Activated naive CD8-positive, alpha-beta T cell treated with anti-CD3 and anti-CD28 coated beads, Interleukin-2, amount 50 U/mL, for 16 hours (primary cell): ENCODE measurements at places on chromosomes 1 and 21.

GRCh38 chr21:18951271-18952038 lies 547.9 kb upstream of the TMPRSS15 start:
- DNase-seq, result no peak

DNA sequence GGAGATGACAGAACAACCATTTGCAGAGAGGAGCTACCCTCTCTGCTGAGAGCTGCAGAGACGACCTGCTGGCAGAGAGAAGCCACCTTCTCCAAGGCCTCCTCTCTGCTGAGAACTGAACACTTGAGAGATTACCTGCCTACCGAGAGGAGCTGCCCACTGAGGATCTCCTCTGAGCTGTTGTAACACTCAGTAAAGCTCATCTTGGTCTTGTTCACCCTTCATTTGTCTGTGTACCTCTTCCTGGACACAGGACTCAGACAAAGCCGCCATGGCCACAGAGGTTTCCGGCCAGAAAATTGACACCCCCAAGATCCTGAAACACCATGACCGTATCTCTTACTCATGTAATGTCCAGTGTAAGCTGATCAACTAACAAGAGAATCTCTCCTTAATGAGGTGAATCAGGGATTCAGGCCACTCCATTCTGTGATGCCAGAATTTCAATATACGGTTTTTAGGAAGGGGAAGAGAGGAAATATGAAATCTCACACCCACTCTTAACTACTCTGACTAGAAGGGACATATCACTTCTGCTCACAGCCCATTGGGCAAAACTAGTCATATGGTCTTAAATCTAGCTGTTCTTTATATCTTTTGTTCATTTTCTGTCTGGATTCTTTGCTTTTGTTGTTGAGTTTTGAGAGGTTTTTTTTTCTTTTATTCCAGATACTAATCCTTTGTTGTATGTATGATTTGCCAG lies 83.8 kb downstream of the RHOU start:
- DNase-seq, result no peak

DNA sequence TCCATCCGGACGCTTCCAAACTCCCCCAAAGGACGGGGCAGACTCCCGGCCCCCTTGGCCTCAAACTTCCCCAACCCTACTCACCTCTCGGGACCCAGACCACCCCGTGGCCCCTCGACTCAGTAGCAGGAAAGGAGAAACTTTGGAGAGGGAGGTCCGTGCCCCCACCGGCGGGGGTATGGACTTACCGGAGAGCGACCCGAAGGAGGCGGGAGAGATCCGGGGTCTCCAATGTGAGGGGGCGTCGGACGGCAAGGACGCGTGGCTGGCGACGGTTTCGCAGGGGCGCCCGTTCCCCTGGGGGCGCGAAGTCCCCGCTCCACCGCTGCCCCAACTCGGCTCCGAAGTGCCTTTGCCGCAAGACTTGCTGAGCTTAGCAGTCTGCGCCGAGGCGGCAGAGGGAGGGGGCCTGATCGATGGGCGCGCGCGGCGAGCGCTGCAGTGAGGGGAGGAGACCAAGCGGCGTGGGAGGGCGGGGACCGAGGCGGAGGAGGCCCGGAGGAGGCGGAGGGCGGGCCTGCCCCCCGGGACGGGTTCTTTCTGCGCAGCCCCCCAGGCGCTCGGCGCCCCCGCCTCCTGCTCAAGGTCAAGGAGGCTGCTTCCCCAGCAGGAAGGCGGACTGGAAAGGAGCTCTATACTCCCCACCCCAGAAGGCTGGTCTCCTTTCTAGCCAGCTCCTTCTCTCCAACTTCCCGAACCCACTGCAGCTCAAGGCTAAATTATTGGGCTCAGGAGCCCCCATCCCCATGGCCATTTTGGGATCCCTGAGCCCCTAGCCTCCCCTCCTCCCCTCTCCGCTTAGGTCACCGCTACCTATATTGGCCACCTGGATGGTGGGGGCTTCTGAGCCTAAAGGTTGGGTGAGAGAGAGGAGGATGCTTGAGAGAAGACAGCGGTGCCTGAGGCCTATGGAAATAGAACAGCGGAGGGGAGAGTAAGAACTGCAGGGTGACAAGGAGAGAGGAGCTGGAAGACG lies at the start of gene SYT2:
Gene SYT2, minus strand, starts transcription at position 385 of the 976 bp plus-strand sequence. CDS start 104,682 bp downstream, outside the sequence.
- DNase-seq, result no peak

DNA sequence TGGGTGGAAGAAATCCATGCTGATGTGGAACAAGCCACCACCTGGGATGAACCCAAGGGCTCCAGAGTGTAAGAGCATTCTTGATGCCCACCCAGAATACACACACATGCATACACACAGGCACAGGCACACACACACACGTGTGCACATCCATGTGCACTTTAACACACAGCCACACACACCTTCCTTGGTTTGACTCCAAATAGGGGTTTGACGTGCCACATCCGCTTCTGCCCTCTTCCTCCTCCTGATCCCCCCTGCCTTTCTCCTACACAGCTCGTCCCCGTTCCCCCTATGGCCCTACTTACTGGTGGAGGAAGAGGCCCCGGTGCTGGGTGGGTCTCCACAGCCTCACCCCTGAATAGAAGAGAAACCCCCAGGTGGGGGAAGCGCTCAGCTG lies 16.0 kb downstream of the SPATA21 start:
- DNase-seq, result no peak

GRCh38 chr1:40153073-40153770 lies 8.0 kb upstream of the RLF start:
- no peak for DNase-seq

DNA sequence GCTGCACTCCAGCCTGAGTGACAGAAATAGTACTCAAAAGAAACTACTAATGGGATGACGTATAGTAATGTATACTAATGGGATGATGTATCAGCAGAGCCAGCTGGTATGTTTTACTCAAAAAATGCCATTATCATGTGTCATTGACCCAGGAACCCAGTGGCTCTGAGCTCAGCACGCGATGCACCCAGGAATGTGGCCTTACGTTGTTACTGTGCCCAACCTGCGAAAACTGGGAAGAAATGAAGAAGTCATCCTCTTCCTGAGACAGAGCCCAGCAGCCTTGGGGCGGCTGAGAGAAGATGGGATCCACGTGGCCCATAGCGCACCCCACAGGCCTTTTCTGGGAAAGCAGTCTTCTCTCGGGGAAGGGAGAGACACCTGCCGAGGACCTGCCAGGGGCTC lies 8.8 kb downstream of the UBE2J2 start:
- no peak for DNase-seq

GRCh38 chr1:202649553-202650392 lies 60.5 kb downstream of the SYT2 start:
- DNase-seq, result no peak

GRCh38 chr1:50968158-50968820 lies 1.8 kb upstream of the CDKN2C start:
- DNase-seq, result peak; percentile 42

DNA sequence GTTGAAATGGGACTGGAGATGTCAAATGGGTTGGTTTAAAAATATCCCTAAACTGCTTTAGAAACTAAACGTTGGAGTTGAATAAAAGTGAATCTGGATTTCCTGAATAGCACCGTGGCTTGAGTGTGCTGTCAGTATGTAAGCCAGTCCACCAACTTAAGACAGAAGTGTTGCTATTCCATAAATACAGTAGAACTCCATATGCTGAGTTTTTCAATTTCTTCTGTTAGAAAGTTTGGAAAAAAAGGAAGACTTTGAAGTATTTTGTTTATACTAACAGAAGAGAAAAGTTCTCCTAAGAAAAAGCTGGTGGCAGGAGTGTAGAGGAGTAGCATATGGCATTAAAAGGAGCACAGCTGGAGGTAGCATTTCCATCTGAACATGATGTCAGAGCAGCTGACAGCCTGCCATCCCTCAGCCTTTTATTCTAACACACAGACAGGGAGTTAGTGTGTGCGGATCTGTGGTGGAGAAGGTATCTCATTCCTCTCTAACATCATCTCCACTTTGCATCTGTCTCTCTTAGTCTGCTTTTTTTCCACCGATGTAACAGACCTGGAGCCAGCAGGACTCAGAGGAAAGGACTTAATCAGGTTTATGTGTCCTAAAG lies at the start of gene ZBTB18:
Gene ZBTB18, plus strand, starts transcription at position 449 of the 610 bp plus-strand sequence. Its CDS starts 149 bp downstream, at position 598.
- DNase-seq, result no peak

DNA sequence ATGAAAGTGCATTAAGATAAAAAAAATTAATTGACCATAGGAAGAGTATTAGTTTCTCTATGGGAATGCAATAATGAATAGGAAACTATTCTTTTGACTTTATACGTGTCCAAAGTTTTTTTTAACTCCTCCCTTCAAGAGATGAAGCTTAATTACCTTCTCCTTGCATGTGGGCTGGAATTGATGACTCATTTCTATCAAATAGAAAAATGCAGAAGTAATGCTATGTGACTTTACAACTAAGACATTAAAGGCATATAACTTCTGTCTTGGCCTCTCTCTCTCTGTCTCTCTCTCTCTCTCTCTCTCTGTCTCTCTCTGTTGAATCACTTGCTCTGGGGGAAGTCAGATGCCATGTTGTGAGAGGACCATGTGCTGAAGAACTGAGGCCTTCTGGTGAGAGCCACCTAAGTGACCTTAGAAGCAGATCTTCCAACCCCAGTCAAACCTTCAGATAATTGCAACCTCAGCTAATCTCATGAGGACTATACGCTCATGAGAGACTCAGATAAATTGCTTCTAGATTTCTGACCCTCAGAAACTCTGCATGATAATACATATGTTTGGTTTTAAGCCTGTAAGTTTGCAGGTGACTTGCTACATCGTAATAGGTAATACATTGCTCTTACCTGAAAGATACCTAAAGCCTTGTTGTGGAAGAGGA lies 414.2 kb downstream of the KCNT2 start:
- DNase-seq, result no peak

DNA sequence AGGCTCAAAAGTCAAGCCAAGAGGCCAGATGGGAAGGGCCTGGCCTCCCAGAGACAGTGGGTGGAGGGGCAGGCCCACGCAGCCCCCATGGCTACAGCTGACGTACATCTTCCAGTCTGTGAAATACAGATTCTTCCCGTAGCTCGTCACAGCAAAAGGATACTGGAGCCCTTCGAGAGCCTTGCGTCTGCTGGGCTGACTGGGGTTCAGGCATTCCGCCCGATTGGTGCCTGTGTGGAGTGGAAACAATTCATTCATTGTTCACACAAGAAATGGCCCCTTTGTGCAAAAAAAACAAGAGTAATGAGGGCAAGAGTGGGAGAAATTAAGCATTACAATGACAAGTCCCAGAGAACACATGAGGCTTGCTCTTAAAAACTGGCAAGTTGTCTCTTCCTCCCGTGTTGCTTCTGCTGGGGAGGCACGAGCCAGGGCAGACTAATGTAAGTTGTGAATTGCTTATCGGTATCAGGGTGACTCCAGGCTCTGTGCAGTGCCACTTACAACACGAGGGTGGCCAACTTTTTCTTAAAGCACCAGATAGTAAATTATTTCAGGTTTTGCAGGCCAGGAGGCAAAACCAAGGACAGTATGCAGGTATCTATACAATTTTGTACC lies 85.1 kb downstream of the NID1 start:
- DNase-seq, result no peak

GRCh38 chr1:183278739-183279591 lies 92.9 kb downstream of the LAMC2 start:
- DNase-seq, result no peak

GRCh38 chr1:157217486-157217885 lies 79.3 kb upstream of the ETV3 start:
- DNase-seq, result no peak

DNA sequence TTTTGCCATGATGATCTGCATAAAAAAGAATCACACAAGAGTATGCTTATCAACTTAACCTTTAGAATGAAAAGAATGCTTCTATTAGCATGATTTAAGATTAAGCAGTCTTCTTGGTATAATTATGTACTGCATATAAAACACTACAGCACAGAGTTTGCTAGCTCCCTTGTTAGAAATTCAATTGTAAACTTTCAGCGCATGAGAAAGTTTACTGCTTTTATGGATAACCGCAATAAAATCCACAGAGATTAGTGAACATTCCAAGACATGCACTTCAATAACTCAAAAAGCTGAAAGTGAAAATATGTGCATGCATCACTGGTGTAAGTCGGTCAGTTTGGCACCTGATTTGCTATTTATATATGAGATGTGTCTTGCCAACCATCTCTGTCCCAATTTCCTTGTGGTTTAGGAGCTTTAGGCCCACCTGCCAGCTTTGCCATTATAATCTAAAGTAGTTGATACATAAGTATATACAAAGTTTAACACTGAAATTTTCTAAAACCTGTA lies 16.9 kb downstream of the CCT8 start:
- DNase-seq, result no peak

DNA sequence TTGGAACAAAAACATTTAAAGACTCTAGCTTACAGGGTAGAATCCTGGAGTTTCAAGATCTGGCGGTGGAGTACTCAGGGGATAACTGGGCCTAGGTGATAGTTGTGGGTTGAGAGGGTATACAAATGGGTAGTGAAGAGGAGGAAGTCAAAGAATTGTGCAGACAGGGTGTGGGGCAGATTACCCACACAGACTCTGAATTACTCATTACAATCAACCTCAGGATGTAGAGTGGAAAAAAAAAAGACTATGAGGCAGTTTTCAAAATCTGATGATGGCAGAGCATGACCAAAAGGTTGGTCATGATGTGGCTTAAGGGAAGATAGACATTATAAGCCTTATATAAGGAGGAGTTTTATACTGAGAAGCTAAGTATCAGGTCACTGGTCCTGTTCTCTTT lies 44.1 kb upstream of the GLIS1 start:
- no peak for DNase-seq

GRCh38 chr21:45528981-45529784 lies 13.1 kb downstream of the SLC19A1 start:
- no peak for DNase-seq
